ENCODE measurements at places on chromosomes 5 and 9.

DNA sequence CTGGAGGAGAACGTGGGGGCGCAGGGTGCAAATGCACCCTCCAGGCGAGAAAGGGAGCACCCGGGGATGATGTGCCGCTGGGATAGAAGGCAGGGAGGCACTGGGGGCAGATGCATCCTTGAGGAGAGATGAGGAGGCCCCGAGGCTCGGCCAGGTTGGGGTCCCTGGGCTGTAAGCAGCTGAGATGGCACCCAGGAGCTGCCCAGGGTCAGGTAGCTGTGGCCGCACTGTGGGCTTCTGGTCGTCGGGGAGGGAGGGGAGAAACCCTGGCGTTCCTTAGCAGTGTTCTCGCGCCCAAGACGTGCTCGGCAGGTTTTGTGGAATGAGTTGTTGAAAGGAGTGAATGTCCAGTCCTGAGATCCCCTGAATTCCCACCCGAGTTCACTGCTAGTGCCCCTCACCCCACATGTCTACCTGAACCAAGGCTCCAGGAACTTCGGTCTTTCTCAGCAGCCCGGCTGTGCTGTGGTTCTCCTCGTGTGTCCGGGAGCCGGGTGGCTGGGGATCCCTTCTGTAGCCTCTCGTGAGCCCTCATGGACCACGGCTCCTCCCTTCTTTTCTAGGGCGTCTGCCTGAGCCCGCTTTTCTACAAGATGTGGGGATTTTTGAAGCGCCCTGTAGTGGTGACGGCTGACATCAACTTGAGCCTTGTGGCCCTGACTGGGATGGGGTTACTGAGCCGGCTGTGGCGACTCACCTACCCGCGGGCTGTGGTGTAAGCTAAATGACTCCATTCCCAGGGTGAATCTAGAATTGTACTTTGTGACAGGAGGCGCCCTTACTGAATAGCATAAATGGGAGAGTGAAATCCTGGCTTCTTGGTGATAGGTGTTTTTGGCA, 1.1 kb downstream of the POMT1 start:
- no peak for DNase-seq

- no peak for DNase-seq
These were observed 184.0 kb upstream of the GDNF start for GRCh38 chr5:38023799-38024198.

DNA sequence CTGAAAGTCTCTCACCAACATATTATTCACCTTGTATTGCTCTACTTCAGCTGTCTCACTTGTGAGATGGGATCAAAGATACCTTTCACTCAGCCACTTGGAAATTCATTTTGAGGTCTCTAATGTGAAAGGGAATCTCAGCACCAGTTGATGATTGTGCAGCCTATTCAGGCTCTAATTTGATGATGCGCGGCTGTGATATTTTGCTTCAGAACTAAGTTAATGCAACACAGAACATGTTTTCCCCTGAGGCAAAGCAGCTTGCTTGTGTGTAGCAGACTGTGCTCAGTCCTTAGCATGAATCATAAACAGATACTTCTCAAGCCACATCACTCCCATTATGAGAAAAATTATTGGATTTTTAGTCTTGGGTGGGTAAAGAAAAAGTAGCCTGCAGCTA, 378.8 kb downstream of the OSTF1 start:
- no peak for DNase-seq

GRCh38 chr5:106241409-106241808, 1429.3 kb downstream of the EFNA5 start:
- no peak for DNase-seq

DNA sequence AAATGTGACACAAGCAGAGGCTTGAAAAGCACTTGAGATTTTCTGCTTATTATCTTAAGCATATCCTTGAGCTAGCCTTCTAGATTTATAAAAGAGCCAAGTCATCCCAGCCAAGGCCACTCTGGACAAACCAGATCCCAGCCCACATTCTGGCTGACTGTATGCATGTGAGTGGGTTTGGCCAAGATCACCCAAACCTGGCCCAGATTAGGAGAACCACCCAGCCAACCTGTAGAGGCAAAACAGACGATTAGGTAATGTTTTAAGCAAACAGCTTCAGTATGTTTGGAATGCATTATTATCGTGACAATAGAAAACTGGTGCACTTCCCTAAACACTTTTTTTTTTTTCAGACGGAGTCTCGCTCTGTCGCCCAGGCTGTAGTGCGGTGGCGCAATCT, 151.9 kb downstream of the SPATA31D1 start:
- DNase-seq, result no peak

GRCh38 chr5:135478938-135479337, 26.8 kb upstream of the TIFAB start:
- no peak for DNase-seq

GRCh38 chr5:77719666-77720363, 56.3 kb downstream of the TBCA start:
- DNase-seq, result no peak

- no peak for DNase-seq
These were observed 370.6 kb upstream of the PIK3R1 start for GRCh38 chr5:67844924-67845323.

GRCh38 chr5:178319541-178320041, 87.0 kb upstream of the PHYKPL start:
- no peak for DNase-seq

DNA sequence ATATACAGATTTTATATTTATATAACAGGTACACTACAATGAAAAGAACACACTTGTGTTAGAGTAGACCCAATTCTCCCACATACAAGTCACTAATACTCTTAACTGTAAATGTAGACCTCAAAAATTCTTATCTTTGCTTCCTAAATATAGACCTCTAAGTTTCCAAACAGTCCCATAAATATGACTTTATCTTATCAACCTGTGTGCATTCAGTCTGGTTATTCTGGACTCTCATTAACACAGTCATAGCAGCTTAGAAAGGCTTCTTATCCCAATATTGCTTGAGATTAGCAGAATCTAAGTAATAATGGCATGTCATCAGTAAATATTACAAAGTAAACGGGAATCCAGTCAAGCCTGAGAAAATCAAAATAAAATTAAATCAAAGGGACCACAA, 161.1 kb downstream of the FBXL17 start:
- no peak for DNase-seq

- no peak for DNase-seq
These were observed 334.6 kb upstream of the TUSC1 start for GRCh38 chr9:26012797-26013196.

DNA sequence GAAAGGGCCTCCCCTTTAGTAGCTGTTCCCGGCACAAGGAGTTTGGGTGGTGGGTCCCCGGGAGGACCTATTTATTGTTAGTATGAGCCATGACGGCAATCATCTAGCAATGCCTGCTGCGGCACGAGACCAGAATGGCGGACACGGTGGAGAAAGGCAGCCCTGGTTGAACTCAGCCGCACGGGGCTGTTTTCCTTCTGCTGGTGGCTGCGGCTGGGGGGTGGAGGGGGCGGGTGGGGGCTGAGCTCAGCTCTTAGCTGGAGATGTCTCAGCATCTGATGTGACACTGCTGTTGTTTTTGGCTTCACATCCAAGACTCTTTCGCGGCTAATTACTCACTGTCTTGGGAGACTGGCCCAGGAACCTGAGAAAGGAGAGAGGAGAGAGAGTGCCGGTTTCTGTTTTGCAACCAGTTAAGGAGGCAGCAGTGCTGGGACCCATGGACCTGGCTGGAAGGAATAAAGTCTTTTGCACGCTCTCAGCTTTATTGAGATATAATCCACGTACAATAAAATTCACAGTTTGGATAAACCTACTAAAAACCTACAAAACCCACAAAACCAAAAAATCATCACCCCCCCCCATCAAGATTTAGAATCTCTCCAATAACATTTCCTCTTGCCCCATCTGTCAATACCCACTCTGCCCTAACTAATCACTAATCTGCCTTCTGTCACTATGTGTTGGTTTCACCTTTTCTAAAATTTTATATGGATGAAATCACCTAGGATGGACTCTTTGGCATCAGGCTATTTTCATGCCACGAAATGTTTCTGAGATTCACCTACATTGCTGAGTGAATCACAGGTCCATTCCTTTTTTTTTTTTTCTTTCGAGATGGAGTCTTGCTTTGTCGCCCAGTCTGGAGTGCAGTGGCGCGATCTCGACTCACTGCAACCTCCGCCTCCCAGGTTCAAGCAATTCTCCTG, 81.8 kb upstream of the NEURL1B start:
- DNase-seq, result no peak

DNA sequence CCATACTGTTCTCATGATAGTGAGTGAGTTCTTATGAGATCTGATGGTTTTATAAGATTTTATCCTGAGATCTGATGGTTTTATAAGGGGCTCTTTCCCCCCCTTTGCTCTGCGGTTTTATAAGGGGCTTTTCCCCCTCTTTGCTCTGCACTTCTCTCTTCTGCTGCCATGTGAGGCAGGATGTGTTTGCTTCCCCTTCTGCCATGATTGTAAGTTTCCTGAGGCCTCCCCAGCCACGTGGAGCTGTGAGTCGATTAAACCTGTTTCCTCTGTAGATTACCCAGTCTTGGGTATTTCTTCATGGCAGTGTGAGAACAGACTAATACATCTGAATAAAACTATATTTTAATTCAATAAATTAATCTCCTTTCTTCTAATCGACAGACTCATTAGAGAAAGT, 64.9 kb upstream of the ZSWIM6 start:
- no peak for DNase-seq

DNA sequence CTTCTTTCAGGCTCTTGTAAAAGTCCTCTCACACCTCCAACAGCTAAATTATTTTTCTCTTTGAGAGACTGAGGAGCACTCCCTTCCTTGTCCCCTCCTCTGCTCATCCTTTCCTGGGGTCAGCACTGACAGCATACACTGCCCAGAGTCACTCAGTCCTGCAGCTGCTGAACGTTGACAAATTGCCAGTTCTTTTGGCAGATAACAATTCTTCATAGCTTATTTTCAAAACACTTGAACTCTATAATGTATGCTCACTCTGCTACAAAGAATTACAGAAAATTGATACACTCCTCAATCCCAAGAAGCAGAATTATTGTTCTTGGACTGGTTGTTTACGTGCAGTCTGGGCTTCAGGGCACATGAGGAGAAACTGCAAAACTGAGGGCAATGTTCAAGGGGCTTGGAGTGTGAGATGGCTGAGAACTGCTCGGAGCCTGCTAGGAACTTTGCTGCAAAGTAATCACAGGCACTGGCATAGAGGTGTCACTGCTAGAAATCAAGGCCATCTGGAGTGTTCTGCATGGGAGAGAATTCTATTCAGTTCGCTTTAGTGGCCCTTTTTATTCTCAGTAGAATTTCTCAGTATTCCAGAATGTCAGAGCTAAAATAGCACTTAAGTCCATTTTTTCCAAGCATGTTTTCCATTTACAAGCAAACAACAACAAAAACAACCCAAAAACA, 96.4 kb upstream of the SPOCK1 start:
- DNase-seq, result no peak

- DNase-seq, result no peak
These were observed 165.5 kb downstream of the PIK3R1 start for GRCh38 chr5:68381060-68381459.

DNA sequence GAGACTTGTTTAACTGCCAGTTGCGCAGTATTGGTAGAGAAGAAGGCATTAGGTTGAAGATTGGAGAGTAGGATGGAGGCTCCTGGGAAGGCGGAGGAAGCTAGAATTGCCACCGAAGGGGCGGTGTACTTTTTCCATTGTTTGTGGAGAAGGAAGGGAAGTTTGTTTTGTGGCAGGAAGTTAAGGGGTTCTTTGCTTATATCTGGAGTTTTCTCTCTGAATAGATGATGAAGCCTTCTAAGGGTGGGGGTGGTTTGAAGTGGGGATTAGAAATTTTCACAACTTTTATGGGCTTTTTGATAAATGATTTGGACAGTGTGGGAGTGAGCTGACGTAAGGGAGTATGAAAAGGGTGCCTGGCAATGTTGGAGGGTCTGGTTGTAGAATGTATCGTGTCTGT, 59.3 kb downstream of the SNX30 start:
- no peak for DNase-seq

GRCh38 chr9:34927061-34927460, 31.0 kb upstream of the PHF24 start:
- DNase-seq, result no peak

- DNase-seq, result no peak
These were observed at the start of gene PCDH12 for GRCh38 chr5:141958113-141958512. PCDH12 (minus strand) TSS chr5:141958202; CDS start chr5:141957851, 351 bp downstream.

GRCh38 chr9:81737871-81738507, 48.6 kb upstream of the TLE1 start:
- no peak for DNase-seq

DNA sequence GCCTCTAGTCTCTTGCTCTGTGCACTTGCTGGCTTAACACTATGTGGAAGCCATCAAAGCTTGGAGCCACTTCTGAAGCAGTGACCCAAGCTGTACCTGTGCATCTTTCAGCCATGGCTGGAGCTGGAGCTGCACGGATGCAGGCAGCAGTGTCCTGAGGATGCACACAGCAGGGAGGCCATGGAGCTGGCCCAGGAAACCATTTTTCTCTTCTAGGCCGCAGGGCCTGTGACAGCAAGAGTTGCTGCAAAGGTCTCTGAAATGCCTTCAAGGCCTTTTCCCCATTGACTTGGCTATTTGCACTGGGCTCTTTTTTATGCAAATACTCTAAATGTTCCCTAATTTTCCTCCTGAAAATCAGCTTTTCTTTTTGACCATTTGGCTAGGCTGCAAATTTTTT, 12.9 kb upstream of the ZNF484 start:
- no peak for DNase-seq

GRCh38 chr9:76403352-76403751, 9.1 kb upstream of the RFK start:
- no peak for DNase-seq

GRCh38 chr5:141609044-141609443, 9.8 kb downstream of the DIAPH1 start:
- DNase-seq, result no peak

GRCh38 chr9:97305501-97306298, 1.8 kb upstream of the CCDC180 start:
- DNase-seq, result no peak

DNA sequence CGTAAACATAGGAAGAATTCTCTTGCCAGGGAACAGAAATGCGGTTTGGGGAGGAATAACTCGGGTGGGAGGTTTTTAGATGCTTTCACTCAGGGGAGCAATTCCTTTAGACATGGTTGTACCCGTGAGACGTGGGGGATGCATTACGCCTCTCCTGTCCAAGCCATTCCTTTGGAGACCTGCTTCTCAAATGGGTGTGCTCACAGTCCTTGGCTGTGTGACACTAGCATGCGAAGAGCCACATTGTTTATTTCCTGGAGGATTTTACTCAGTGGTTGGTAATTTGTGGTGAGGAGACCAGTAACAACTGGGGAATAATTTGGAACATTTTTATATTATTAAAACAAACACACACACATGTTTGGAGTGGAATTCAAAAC, 18.5 kb downstream of the COL15A1 start:
- no peak for DNase-seq

- DNase-seq, result no peak
These were observed 224.7 kb upstream of the GRAMD2B start for GRCh38 chr5:126198531-126198930.

GRCh38 chr5:31911291-31912265, 262.5 kb downstream of the GOLPH3 start:
- no peak for DNase-seq

GRCh38 chr9:137902646-137903045, 25.1 kb downstream of the CACNA1B start:
- DNase-seq, result no peak
